ENCODE measurements at places on chromosomes 16 and 17.

GRCh38 chr17:49049265-49049664 is 52.1 kb downstream of the IGF2BP1 start:
- no peak for DNase-seq

- DNase-seq, result no peak
Observed at GRCh38 chr16:74942566-74942965, 42.4 kb downstream of the WDR59 start.

GRCh38 chr17:7336240-7337175 is at the start of gene ACAP1:
Gene ACAP1, plus strand, starts transcription at chr17:7336529. Its CDS starts 206 bp downstream, at chr17:7336735.
- DNase-seq, result no peak

DNA sequence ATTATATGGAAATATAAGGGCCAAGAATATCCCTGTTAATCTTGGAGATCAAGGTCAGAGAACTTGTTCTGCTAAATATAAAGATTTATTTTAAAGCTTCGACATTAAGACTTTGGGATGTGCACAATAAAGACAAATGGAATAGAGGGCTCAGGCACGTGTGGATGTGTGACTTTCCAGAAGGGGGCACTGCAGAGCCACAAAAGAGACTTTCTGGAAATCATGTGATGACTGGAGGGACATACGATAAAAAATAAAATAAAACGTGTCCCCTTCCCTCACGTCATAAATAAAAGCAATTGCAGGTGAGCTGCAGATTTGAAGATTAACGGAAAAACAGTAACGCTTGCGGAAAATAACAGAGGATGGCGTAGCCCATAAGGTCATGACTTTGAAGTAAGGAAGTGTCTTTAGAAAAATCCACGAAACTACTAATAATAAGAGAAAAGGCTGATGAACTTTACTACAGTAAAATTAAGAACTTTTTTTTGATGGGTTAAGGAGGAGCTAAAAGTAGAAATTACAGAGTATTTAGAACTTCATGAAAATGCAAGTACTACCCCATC is 9.4 kb upstream of the ENGASE start:
- peak; percentile 28 for DNase-seq
